ENCODE measurements at places on chromosomes 2 and 18.

GRCh38 chr2:26458365-26459042, 19.4 kb downstream of the OTOF start:
- no peak for DNase-seq

GRCh38 chr2:238121511-238122286, 16.8 kb upstream of the KLHL30 start:
- DNase-seq = no peak

DNA sequence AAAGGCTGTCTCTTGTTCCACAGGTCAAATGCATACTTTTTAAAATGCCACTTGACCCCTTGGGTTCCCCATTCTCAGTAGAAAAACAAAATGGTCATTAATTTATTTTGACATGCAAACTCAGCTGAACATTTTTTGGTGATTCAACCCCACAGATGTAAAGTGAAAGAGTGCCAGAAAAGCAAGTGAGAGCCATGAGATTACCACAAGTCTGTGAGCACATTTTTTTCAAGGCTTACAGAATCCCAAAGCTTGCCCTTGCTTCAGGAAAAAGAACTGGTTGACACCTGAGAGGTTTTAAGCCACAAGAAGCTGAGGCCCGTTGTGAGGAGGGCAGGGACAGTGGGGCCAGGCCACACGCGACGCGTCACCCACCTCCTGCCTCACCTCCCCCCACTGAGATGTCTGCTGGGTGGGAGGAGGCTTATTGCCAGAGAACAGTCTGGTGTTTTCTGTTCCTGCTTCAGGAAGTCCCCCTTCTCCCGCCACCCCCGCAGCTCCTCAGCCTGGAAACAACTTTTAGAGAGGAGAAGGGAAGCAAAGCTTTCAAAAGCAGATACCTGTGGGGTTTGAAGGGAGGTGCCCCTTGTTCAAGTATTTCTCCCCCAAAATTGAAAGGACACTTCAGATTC, 70.4 kb upstream of the CYP1B1 start:
- peak; percentile 21 for DNase-seq

DNA sequence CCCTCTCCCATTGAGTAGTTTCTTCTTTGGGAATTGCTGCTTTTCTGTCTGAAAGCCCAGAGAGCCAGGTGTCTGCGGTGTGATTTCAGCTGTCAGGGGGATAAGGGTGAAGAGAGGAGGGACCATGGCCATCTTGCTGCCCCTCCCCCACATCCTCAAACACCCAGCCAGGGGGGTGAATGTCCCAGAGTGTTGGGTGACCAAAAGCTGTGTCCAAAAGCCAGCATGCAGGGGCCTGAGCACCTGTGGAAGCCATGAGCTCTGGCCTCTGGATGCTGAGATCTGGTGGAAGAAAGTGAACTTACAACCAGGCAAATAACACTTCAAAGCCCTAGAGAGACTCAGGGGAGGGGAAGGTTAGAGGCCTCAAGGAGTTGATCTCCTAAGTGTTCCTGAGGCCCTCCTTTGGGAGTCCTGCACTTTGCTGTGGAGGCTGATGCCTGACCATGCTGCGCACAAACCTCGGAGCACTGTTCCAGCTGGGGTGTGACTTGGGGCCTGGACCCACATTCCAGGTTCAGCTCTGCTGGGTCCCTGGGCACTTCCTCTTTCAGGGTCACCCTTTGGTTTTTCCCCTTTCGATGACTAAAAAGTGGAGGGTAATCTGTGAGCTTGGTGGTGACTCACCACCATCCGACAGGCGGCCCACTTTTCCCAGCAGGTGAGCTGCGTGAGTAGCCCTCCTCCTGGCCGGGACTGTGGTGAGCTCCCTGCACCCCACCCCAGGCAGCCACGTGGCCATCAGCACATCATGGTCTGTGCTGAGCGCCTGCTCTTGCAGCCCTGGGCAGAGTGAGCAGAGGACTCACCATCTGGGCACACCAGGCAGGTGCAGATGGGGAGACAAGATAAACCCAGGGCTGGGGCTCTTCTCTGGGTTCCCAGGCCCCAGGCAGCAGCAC, 66.8 kb upstream of the FOSL2 start:
- peak; percentile 50 for DNase-seq

- DNase-seq = no peak
Measured at GRCh38 chr18:48814490-48815178, 136.1 kb downstream of the SMAD7 start.

DNA sequence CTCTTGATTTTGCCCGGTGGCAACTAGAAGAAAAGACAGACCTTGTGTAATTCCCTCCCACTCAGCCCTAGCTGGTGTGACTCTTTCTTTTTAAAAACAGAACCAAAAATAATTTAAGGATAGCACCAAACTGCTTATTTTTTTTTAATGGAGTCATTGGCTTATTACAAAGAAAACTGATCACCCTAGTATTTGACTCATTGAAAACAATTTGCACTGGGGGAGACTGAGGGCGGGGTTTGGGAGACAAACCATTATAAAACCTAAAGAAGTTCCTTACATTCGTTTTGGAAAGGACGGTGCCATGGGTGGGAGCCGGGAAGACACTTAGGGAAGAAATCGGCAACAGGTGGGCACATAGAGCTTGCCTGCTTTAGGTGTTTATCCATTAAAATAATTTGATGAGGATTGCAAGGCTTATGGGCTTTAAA, 2.5 kb downstream of the PAX3 start:
- DNase-seq = no peak

DNA sequence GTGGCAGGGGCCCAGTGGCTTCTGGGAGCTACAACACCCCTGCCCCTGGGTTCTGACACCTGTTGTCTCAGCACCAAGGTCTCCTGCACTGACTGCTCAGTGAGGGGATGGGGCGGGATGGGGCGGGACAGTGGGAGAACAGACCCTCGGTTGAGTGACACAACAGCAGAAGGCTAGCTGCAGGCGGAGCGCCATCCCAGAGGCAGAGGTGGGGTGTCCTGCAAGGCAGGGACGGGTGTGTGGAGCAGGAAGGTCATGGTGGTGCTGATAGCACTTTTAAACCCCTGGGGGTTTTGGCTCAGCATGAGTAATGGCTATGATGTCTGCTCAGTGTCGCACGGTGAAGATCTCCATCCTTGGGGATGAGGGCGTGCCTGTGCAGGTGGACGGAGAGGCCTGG, 105.1 kb downstream of the DGKD start:
- DNase-seq = no peak

DNA sequence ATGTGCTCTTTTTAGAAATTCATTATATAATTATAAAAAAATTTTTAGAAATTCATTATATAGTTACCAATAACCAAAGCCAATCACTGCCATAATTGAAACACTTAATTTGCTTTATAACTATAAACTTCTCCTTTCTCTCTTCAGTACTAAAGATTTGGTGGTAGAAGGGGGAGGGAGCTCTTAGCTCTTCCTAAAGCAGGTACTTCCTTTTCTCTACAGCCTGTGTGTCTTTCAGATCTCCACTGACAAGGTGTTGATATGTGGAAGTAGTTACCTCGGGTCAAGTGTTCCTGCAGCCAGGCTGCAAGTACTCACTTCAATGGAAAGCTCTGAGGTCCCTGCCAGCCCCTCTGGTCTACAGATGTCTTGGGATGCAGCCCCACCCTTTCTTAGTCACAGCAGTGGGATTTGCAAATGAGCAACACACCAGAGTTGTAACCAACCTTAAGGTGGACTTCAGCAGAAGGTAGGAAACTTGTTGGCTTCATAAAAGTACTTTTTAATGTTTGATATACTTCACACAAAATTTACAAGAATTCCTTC, 690.0 kb downstream of the ARHGAP15 start:
- no peak for DNase-seq

DNA sequence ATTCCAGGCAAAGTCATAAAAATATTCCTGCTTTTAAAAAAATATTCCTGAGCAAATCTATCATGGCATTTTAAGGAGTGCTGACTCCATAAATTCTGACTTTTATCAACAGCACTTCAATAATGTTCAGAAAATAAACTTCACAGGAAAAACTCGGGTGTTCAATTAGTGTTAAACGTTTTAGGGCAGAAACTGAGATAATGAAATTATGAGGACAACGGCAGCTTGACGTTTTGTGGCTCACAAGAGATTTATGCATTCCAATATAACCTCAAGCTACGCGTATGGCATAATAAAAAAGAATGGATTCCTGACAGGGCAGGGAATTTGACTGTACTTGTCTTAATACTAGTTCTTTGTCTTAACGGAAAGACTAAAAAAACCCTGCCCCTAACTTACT, 133.2 kb downstream of the ICOS start:
- no peak for DNase-seq

DNA sequence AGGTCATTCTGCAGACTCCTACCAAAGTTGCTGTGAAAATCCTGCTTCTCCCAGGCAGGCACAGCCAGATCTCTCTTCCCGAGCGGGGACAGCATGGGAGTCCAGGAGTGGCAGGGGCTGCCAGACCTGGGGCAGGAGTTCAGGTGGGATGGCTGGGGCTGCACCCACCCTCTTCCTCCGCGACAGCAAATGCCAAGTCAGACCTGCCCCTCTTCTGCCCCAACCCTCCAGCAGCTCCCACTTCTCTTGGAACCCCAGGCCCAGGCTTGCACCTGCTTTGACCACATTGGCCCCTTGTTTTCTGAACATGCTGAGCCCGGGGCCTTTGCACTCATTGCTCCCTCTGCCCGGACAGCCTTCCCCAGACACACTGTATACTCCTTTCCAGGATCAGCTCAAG, 288.2 kb upstream of the HS6ST1 start:
- no peak for DNase-seq

- DNase-seq = no peak
Measured at GRCh38 chr2:196967116-196967515, 40.6 kb upstream of the PGAP1 start.

DNA sequence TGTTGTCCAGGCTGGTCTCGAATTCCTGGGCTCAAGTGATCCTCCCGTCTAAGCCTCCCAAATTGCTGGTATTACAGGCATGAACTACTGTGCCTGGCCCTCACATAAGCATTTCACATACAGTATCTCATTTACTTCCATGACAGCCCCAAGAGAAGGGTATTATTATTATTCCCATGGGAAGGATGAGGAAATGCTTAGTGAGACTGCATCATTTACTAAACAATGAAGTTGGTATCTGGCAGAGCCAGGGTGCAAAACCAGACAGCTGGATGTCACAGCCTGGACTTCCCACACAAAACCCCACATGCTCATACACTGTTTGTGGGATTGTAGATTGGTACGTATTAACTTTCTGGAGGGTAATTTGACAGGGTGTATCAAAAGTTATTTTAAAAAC, 29.9 kb downstream of the DAPL1 start:
- DNase-seq = no peak

DNA sequence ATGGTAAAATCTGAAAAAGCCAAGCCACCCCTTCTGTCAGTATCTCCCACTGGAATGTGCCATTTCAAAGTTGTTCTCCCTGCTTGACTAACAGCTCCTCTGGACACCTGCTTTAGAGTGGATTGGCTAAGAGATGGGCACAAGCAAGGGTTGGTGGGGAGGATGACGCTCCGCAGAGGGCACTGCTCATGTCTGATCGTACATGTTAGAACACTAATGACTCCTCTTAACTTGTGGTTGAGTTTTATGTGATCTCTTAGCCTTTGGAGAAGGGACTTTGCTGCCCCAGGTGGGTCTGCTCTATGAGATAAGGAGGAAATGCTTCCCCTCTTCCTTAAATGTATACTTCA, 8.2 kb upstream of the KIAA2012 start:
- DNase-seq = no peak

GRCh38 chr2:6011921-6012320, 319.7 kb downstream of the SOX11 start:
- DNase-seq = no peak

DNA sequence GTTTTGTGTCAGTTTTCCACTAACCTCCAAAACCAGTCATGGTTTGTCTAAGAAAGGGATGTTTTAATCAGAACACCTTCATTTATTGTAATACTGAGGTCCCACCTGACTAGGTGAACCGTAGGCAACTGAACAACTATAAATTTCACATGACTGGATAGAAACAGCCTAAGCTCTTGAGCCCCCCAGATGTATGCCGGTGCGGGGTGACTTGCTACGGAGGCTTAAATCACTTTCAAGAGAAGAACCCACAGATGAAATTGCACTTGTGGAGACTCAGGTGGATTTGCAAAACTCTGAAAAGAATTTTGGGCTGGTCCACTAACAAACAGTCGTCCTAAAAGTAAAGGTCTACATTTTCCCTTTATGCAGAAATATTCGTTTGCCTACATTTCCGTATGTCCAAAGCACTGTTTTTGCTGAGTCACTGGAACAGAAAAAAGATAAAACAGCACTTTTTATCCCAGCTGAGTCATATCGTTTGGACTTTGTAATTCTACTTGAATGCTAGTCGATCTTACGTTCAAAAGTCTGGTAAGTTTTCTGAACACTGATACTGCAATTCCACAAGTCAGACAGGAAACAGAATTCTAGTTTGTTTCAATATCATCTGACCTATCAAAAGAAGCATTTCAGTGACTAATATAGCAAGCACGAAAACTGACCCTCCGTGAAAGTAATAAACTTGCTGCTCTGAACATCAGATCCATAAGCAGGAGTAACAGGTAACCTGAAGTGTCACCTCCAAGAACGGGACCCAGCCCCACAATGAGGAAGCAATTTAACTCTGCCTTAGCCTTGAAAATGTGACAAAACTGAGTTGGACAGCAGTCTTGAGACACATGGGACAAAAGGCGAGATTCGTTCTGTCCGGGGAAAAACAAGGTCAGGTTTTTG, 18.1 kb downstream of the ZNF516 start:
- no peak for DNase-seq

GRCh38 chr2:630451-631320, 46.5 kb downstream of the TMEM18 start:
- no peak for DNase-seq

- DNase-seq = no peak
Measured at GRCh38 chr18:73201940-73202339, 334.2 kb upstream of the NETO1 start.

- DNase-seq = no peak
Measured at GRCh38 chr18:70329071-70329470, 40.2 kb downstream of the SOCS6 start.

GRCh38 chr18:69215161-69215560, 185.5 kb upstream of the DOK6 start:
- DNase-seq = no peak

DNA sequence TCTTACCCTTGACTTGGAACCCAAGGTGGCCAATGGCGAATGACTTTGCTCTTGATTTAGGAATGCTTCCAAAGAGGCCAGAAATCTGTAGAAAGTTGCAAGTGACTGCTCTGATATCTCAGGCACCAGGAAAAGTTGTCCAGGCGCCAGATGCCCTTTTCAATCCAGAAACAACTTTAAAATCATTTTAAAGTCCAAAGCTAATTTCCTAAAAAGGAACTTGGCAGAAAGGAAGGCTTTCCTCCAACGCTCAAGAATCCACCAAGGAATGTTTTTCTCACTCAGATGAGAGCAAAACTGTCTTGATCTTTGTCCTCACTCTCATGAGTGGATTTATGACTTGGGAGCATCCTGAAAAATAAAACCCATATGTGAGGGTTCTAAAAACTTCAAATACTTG, 5.3 kb downstream of the NGEF start:
- no peak for DNase-seq
